ENCODE measurements at places on chromosomes 16 and 17.

- H3K27me3 ChIP-seq = peaks cover 7% of the 10 kb centered on the region
- H3K36me3 ChIP-seq = no peaks in the 10 kb centered on the region
- no peak for DNase-seq
- no peak overlapping the region for H3K27ac ChIP-seq
- peaks cover 11% of the 10 kb centered on the region for H3K4me1 ChIP-seq
Observed at GRCh38 chr17:27449541-27449940, 6.7 kb upstream of the KSR1 start.

- H3K27me3 ChIP-seq = no peaks in the 10 kb centered on the region
- H3K36me3 ChIP-seq = peaks cover 10% of the 10 kb centered on the region
- H3K4me1 ChIP-seq = no peaks in the 10 kb centered on the region
- H3K27ac ChIP-seq = no peak overlapping the region
- no peak overlapping the region for H3K4me3 ChIP-seq
Observed at GRCh38 chr17:80921741-80922579, 69.7 kb upstream of the CHMP6 start.

DNA sequence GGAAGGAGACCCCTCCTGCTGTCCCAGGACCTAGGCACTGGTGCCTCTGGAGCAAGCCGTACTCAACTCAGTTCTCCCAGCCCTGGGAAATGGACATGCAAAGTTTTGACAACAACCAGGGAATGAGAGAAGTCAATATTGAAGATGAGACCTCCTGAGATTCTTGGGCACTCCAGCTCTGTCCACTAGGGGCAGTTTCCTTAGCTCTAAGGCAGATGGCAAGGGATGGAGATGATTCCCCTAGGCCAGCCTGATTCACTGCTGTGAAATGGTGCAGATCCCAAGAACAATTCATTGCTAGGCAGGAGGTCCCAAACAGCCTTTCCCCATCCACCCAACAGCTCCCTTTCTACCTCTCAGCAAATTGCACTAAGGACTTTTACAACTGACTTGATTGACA, 20.5 kb upstream of the SDR42E2 start:
- H3K4me1 ChIP-seq = no peaks in the 10 kb centered on the region
- no peak for DNase-seq
- H3K36me3 ChIP-seq = no peaks in the 10 kb centered on the region
- H3K27ac ChIP-seq = no peak overlapping the region
- H3K27me3 ChIP-seq = no peaks in the 10 kb centered on the region
- H3K4me3 ChIP-seq = no peak overlapping the region

- no peak overlapping the region for H3K4me3 ChIP-seq
- no peaks in the 10 kb centered on the region for H3K27me3 ChIP-seq
- no peaks in the 10 kb centered on the region for H3K4me1 ChIP-seq
- H3K27ac ChIP-seq = no peak overlapping the region
Observed at GRCh38 chr17:82957469-82957795, 117.6 kb upstream of the ZNF750 start.

GRCh38 chr16:87661561-87661960, 59.3 kb downstream of the JPH3 start:
- peak; percentile 54 for DNase-seq
- no peak overlapping the region for H3K27ac ChIP-seq
- H3K4me1 ChIP-seq = peaks cover 3% of the 10 kb centered on the region
